Activated T-helper 1 cell treated with anti-CD3 and anti-CD28 coated beads, Interleukin-12 subunit alpha, Interleukin-12 subunit beta, Interleukin-2, Interleukin-4 antibody, amounts not matched to agents 30 ng/mL and 10 ng/mL and 1 ng/mL, durations not matched to agents 14 hours and 24 hours and 36 hours (primary cell): ENCODE measurements at places on chromosomes 2 and 18.

DNA sequence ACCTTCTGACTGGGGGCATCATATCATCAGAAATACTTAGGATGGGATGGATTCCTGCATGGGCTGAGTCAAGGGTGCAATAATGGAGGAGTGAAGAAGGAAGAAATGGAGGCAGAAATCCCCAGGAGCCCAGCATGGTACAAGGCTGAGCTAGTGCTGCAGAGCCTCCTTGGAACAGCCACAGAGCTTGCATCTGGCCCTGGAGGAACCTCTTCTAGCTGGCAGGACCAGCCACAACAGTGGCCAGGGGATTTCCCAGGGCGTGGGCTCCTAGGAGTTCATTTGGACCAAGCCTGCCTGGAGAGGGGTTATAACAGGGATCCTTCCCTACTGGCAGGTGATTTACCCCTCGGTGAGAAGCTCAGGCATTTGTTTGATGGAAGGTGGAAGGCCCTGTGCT, 4.7 kb upstream of the IL37 start:
- H3K4me1 ChIP-seq = peaks cover 10% of the 10 kb centered on the region
- DNase-seq = no peak
- H3K27me3 ChIP-seq = peaks cover 8% of the 10 kb centered on the region
- no peaks in the 10 kb centered on the region for H3K36me3 ChIP-seq

DNA sequence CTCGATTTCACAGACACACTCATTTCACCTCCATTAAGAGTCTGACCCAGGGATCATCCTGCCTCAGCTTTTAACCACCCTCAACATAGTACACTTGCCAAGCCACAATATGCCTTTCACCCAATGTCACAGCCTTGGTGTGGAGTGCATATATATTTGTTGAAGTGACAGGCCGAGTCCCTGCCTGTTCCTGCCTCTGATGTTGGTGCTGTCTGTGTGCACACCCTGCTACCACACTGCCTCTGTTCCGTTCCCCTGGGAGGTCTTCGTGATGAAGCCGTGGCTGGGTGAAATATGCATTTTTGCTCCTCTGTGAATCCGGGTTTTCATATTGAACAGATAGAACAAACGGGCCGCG, 90.3 kb downstream of the RNF144A start:
- H3K27me3 ChIP-seq = no peaks in the 10 kb centered on the region
- no peaks in the 10 kb centered on the region for H3K36me3 ChIP-seq
- DNase-seq = no peak
- peaks cover 4% of the 10 kb centered on the region for H3K4me1 ChIP-seq

DNA sequence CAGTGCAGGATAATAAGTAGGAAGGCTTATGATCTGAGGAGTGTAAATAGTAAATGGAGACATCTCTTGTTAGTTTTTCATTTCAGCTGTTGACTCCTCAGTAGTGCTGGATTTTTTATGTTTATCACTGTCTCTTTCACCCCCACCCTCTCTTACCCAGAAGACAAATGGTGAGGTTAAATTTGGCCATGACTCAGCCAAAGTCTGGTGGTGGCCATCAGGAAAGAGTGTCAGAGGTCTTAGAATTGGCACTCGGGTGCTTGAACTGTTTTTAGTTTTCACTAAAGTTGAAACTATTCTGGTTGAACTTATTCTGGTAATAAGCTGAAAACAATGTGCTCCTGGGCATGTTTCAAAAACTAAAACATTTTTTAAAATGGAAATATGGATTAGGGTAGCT, 123.3 kb downstream of the FHOD3 start:
- no peak overlapping the region for H3K27ac ChIP-seq
- peaks cover 5% of the 10 kb centered on the region for H3K4me1 ChIP-seq
- no peaks in the 10 kb centered on the region for H3K36me3 ChIP-seq
- DNase-seq = no peak

- H3K27me3 ChIP-seq = no peaks in the 10 kb centered on the region
- H3K36me3 ChIP-seq = no peaks in the 10 kb centered on the region
- no peak for DNase-seq
- H3K27ac ChIP-seq = no peak overlapping the region
- no peak overlapping the region for H3K4me3 ChIP-seq
Observed at GRCh38 chr18:10689236-10690034, 163.6 kb downstream of the NAPG start.

DNA sequence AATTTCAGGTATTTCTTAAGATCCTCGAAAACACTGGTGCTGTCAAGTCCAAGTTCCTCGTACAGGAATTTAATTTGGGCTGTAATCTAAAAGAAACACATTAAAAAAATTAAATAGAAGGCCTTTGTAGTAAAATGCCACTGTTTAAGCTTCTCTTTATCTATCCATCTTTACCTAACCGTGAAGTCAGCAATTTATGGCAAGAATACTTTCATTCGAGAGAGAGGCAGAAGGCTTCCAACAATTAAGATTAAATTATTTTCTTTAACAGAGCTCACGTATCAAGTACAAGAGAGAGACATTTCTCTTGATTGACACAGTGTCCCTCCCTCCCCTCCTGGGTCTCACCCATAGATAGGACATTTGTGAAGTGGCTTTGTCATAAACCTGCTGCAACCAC, 39.9 kb downstream of the PREPL start:
- H3K27ac ChIP-seq = no peak overlapping the region
- H3K4me1 ChIP-seq = no peaks in the 10 kb centered on the region
- no peak for DNase-seq
- H3K4me3 ChIP-seq = no peak overlapping the region
- H3K27me3 ChIP-seq = no peaks in the 10 kb centered on the region

DNA sequence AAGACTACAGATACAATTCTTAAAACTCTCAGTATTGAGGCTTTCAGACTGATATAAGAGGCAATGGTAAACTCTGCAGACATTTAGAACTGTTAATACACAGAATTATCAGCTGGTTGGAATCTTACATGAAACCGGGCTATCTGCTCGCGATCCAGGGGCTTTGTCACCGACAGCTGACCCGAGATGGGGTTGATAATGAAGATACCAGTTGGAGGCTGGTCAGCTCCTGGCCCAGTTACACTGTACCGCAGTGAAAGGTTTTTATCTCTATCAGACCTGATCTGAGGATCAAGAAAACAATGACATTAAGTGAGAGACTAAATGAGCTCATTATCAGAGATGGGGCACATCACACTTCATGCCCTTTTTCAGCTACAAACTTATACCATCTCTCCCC, 167.3 kb downstream of the CDH2 start:
- H3K27ac ChIP-seq = no peak overlapping the region
- no peaks in the 10 kb centered on the region for H3K36me3 ChIP-seq
- no peaks in the 10 kb centered on the region for H3K27me3 ChIP-seq
- no peaks in the 10 kb centered on the region for H3K4me1 ChIP-seq
- no peak overlapping the region for H3K4me3 ChIP-seq

DNA sequence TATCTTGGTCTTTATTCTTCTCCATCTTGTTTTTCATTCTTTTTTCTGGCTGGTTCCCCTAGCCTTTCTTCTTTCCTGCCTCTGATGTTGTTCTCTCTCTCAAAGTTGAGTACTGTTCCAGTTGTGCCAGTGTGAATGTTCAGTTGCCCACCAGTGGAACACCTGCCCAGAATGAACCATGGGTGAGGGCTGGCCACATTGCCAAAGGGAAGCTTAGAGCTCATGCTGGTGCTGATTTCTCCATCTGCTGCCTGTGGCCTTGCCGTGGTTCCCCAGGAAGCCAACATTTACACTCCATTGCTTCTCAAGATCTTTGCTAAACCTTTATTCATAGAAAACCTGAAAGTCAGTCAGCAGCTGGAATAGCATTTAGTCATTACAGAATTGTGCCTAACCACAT, 99.1 kb upstream of the MC2R start:
- no peak overlapping the region for H3K27ac ChIP-seq
- no peaks in the 10 kb centered on the region for H3K36me3 ChIP-seq
- DNase-seq = no peak
- no peak overlapping the region for H3K4me3 ChIP-seq
- H3K4me1 ChIP-seq = no peaks in the 10 kb centered on the region
- H3K27me3 ChIP-seq = no peaks in the 10 kb centered on the region

DNA sequence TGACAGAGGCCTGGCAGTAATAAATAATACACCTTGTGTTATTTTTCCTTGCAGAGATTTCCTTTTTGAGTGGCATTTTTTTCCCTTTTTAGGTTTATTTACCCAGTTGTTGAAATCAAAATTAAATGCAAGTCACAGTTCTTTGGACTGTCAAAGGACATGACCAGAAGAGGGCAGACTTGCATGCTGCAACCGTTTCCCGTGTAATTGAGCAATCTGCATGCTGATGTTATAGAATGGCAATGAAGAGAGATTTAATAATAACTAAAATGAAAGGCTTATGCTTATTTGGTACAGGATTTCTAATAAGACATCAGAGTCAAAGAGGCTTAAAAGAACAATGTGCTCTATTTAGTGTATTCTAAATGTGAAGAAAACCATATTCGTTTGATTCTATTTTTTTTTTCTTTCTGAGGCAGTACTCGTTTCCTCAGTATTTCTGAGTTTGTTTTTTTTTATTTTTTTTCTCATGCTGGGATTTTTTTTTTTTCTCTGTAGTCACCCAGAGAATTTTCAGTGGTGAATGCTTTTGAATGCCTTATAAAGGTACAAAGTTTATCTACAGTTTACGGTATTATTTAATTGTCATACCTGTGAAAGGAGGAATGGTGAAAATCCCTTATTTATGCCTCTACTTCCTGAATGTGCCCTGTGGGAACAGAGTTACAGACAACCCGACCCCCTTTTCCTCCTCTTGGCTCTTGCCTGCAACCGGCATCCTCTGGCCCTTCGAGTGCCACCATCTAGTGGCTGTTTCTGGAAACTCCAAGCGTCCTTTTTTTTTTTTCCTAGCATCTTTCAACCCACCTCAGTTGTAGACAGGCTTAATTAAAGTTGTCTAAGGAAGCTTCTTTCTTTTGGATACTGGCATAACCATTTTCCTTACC, 368.5 kb downstream of the LRRTM1 start:
- no peak overlapping the region for H3K27ac ChIP-seq
- no peaks in the 10 kb centered on the region for H3K4me1 ChIP-seq
- no peak overlapping the region for H3K4me3 ChIP-seq
- H3K36me3 ChIP-seq = no peaks in the 10 kb centered on the region

DNA sequence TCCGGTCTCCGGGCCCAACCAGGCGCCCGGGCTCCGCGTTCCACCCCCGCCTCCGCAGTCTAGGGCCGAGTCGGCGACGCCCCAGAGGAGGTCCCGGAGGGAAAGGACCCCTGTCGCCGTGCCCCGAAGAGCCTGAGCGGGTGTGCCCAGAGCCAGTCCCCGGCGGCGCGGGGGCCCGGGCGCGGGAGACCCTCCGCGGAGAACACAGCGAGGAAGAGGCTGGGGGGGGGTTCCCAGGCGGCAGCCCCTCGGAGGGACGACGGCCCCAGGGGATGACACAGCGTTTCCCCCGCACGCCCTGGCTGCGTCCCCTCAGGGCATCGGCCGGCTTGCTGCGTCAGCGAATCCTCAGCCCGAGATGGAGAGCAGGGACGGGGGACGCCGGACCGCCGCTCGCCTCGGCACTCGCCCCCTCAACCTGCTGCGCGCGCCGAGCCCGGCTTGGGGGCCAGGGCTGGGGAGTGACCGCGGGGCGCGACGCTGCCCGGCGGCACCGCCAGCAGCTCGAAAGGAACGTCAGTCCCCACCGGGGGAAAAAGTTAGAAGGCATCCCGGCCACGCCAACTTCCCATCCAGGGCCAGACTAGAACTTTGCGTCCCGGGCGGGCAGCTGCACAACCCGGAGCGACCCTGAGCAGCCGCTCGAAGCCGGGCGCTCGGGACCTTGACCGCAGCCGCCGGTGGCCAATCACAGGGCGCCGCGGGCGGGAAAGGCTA, 711 bp downstream of the SFXN5 start:
- H3K27ac ChIP-seq = peak overlapping the region; percentile 90
- peak overlapping the region; percentile 87 for H3K4me3 ChIP-seq
- H3K4me1 ChIP-seq = peaks cover 32% of the 10 kb centered on the region
- peak; percentile 24 for DNase-seq
- peaks cover 10% of the 10 kb centered on the region for H3K36me3 ChIP-seq

- no peak for DNase-seq
- peaks cover 15% of the 10 kb centered on the region for H3K27me3 ChIP-seq
- no peak overlapping the region for H3K27ac ChIP-seq
- H3K4me3 ChIP-seq = no peak overlapping the region
- no peaks in the 10 kb centered on the region for H3K36me3 ChIP-seq
- no peaks in the 10 kb centered on the region for H3K4me1 ChIP-seq
Observed at GRCh38 chr2:98301469-98301868, 44.8 kb upstream of the CNGA3 start.

DNA sequence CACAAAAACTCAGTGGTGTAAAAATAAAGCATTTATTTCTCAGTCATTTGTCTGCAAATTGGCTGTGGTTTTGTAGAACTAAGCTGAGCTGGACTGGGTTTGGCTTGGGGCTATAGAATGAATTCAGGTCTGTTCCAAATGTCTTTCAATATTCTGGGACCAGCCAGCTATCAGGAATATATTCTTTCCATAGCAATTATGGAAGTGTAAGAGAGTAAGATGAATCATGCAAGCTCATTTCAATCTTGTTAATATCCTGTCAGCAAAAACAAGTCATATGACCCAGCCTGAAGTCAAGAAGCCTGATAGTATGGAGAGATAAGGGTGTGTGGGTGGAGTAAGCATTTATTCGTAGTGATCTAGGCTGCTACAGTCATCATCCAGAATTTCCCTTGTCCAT, 481.0 kb upstream of the CDH2 start:
- DNase-seq = no peak
- no peaks in the 10 kb centered on the region for H3K27me3 ChIP-seq
- no peaks in the 10 kb centered on the region for H3K4me1 ChIP-seq
- H3K36me3 ChIP-seq = no peaks in the 10 kb centered on the region
- no peak overlapping the region for H3K4me3 ChIP-seq

- no peaks in the 10 kb centered on the region for H3K36me3 ChIP-seq
- H3K4me3 ChIP-seq = no peak overlapping the region
- DNase-seq = no peak
- no peaks in the 10 kb centered on the region for H3K4me1 ChIP-seq
- H3K27ac ChIP-seq = no peak overlapping the region
Observed at GRCh38 chr2:39845460-39846146, 66.5 kb upstream of the THUMPD2 start.

- no peak overlapping the region for H3K4me3 ChIP-seq
- H3K36me3 ChIP-seq = no peaks in the 10 kb centered on the region
- H3K27ac ChIP-seq = no peak overlapping the region
- no peaks in the 10 kb centered on the region for H3K4me1 ChIP-seq
Observed at GRCh38 chr2:70726947-70727725, 40.9 kb downstream of the ADD2 start.

GRCh38 chr18:34764451-34764850, 54.4 kb downstream of the DTNA start:
- H3K27ac ChIP-seq = no peak overlapping the region
- H3K27me3 ChIP-seq = peaks cover 4% of the 10 kb centered on the region
- H3K4me3 ChIP-seq = no peak overlapping the region
- no peaks in the 10 kb centered on the region for H3K4me1 ChIP-seq
- no peaks in the 10 kb centered on the region for H3K36me3 ChIP-seq

- H3K36me3 ChIP-seq = peaks cover 10% of the 10 kb centered on the region
- H3K4me1 ChIP-seq = peaks cover 52% of the 10 kb centered on the region
- no peak overlapping the region for H3K4me3 ChIP-seq
- no peaks in the 10 kb centered on the region for H3K27me3 ChIP-seq
- DNase-seq = no peak
- H3K27ac ChIP-seq = no peak overlapping the region
Observed at GRCh38 chr2:39432701-39433100, 4.4 kb downstream of the MAP4K3 start.
